ENCODE measurements at places on chromosomes 1 and 21.

GRCh38 chr1:196910215-196910614, 22.4 kb downstream of the CFHR4 start:
- no peak for DNase-seq

DNA sequence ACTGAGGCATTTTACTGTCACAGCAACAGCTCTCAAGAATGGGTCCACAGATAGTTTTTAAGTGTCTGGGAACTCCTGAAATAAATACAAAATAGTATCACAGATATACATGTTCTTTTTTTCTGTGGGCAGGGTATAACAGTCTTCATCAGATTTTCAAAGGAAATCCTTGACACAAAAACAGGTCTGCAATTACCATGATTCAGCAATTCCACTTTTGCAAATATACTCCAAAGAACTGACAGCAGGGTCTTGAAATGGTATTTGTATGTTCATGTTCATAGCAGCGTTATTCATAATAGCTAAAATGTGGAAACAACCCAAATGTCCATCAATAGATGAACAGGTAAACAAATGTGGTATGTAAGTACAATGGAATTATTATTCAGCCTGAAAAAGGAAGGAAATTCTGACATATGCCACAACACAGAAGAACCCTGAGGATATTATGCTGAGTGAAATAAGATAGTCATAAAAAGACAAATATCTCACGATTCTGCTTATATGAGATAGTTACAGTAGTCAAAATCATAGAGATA, 85.0 kb downstream of the EPS15 start:
- DNase-seq, result no peak

DNA sequence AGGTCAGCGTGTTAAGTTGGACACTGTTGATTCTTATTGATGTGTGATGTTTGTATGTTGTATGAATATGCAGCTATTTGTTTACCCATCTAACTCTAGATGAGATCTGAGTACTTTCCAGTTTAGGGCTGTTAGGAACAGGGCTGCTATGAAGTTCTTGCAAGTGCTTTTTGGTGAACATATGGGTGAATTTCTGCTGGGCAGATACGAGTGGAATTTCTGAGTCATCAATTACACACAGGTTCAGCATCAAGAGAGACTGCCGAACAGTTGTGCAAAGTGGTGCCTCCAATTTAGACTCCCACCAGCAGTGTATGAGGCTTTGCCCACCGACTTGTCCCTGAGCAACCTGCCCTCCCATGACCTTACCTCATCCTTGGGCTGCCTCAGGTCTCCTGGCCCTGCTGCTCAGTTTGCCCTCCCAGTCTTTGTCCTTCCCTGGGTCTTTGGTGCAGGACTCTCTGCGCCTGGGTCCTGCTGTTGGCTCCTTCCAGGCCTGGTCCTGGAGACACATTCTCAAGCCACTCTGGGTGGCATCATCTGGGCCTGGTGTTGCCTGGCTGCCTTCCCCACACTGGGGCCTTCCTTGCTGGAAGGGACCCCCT, 343.6 kb downstream of the PTPRU start:
- DNase-seq, result no peak

DNA sequence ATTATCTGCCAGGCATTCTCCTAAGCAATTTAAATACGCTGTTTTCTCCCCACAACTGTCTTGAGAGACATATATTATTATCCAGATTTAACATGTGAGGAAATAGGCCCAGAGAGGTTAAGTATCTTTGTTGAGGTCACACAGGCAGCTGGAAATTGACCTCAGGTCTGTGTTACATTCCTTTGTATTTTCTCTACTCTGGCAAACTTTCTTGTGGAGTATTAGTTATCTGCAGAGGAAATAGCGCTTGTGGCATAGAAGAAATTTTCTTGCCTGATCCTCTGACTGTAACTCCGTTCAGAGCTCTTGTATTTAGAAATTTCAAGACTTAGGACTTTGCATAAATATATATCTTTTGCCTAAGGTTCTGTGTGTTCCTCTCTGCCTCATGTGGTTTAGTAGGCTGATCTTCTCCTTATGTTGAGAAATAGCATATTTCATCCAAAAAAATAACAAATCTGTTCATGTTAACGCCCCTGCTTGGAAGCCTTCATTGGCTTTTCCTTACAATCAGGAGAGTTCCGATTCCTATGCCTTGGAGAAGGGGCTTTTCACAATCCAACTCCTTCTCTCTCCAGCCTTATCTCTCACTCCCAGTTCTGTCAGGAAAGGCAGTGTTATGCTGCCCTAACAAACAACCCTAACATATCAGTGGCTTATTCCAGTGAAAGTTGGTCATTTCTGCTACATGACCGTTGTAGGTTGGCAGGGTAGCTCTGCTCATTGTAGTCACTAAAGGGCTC, 2.5 kb upstream of the JUN start:
- no peak for DNase-seq

GRCh38 chr1:109466452-109467300, at the start of gene SYPL2:
TSS of gene SYPL2 (plus strand) at chr1:109466546. CDS start at chr1:109466844, 298 bp downstream.
- DNase-seq, result no peak

DNA sequence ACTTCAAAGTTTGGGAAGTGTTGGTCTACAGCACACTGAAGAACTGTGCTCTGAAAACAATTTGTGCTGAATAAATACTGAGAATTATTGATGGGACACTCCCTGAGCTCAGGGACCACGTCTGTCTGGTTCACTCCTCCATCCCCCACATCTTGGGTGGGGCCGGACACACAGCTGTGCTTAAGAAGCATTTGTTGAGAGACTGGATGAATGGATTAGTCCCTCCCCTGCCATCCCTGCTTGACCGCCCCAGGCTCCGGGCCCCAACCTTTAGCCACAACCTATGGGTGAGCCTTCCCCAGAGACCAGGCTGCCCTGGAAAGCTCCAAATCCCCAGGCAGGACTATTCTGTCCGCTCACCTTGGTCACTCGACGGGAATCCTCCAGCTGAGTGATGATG, 7.5 kb downstream of the TRIM63 start:
- no peak for DNase-seq

DNA sequence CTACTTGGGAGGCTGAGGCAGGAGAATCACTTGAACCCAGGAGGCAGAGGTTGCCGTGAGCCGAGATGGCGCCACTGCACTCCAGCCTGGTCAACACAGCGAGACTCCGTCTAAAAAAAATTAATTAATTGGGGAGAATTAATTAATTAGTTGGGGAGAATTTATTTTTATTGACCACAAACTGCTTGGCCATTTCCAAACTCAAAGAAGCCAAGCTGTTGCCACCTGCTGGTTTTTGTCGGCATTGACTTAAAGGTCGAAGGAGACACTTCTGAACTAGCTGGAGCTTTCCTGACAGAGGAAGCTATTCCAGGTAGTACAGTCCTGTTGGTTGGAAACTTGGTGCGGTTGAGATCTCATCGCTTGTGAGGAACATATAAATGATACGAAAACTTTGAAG, 13.1 kb downstream of the MAP1LC3C start:
- DNase-seq, result peak; percentile 7

GRCh38 chr1:177794376-177794991, 175.4 kb downstream of the SEC16B start:
- DNase-seq, result no peak

DNA sequence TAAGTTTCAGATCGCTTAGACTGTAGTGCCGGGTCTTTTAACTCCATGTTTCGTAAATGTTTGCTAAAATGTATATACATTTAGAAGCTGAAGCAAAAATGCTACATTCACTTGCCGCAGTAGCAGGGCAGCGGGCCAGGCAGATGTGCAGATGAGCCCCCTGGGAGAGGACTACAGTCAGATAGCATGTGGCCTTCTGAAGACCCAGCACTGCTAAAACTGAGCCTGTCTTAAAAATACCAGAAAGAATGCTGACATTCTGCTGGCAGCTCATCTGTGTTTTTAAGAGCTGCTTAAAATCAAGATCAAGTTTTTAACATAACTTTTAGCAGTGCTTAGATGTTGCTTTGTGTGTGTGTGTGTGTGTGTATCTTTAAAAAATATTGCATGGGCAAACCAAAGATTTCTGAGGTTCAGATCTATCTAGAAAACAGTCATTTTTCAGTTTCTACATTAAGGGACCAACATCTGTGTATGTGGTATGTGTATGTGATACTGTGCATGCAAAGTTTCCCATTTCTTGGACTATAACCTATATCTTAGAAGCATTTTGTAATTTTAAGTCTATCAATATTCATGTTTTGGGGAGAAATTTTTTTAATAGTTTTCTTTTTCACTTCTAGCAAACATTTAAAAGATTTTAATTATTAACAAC, 31.7 kb downstream of the CHRM3 start:
- DNase-seq, result no peak

- no peak for DNase-seq
Measured at GRCh38 chr1:203995228-203995627, 77.7 kb upstream of the SOX13 start.

DNA sequence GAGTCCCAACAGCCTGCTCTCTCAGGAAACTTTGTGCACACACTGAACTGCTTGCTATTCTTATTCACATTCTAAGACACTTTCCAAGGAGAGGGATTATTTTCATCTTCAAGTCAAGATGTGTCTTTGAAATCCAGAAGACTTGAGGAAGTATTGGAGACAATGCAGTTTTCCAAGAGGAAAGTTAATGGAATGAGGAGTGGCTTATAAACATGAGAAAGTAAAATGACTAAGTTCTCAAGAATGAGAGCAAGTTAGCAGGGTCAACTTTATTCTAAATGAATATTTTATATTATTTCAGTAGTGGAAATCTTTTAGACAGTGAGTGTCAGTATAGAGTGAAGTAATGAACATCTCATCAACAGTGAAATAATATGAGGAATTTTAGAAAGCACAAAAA, 1239.3 kb downstream of the MRPL39 start:
- DNase-seq, result no peak

GRCh38 chr1:71857862-71858261, 424.5 kb downstream of the NEGR1 start:
- no peak for DNase-seq

- no peak for DNase-seq
Measured at GRCh38 chr1:112388436-112388835, 7.6 kb upstream of the CTTNBP2NL start.

GRCh38 chr1:12439073-12439472, 178.9 kb downstream of the DHRS3 start:
- no peak for DNase-seq

DNA sequence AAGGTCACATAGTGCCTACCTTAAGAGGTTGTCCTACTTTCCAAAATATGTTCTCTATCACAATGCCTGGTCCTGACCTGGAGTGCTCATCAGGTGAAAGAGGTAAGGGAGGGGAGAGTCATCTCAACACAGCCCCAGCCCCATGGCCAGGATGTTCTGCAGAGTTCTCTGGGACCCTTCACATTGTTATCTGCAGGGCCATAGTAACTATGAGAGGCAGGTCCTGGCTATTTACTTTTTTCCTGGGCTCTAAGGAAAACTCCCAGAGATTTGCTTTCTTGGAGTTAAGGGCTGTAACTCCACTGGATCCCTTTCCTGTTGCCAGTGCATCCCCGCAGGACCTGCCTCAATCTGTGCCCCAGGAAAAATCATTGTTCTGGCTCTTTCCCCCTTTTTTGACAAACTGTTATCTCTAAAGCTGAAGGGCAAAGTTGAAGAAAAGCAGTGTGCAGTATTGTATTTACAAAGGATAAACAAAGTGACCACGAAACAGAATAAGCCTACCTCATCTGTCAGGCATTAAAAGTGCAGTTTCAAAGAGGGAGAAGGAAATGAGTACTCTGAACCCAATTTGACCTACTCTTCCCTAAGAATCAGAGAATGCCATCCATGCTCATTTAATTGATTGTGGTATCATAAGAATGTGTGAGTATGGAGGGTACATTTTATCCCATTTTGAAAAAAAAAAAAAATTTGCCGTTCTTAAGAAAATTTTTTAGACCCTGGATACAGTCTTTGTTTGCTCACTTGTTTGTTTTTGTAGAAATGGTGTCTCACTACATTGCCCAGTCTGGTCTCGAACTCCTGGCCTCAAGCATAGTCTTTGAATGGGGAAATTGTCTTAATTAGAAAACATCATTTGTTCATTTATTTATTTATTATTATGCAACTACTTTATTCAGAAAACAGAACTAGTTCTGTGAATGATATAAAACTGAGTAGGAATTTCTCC, 149.6 kb downstream of the RHOU start:
- no peak for DNase-seq

GRCh38 chr1:153352523-153352922, 3.9 kb upstream of the PGLYRP4 start:
- peak; percentile 66 for DNase-seq

DNA sequence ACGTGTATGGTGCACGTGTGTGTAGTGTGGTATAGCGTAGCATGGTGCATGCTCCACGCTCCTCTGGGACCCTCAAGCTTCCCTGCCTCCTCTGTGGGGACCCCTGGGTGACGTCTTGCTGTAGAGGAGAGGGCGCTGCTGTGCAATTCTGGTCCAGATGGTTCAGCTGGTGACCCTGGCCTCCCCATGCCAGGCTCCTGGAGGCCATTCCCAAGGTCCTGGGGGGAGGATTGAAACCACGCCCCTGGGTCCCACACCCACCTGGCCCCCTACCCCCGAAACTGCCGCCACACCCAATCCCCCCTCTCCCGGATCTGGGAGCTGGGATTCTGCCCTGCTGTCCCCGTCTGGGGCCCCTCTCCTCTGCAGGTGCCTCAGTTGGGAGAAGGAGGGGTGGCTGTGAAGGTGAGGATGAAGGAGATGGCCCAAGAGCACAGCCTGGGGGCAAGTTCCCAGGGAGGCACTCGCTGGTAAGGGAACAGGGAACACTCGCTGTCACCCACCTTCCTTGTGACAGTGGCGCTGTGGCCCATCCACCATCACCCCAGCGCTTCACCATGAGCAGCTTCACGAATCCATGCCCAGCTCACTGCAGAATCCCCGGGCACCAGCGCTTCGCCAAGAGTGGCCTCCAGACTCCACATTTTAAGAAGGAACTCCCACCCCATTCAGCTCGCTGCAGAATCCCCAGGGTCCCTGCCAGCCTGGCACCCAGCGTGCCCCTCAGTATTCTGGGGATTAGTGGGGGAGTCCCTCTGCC, 38.0 kb downstream of the WDR4 start:
- no peak for DNase-seq

DNA sequence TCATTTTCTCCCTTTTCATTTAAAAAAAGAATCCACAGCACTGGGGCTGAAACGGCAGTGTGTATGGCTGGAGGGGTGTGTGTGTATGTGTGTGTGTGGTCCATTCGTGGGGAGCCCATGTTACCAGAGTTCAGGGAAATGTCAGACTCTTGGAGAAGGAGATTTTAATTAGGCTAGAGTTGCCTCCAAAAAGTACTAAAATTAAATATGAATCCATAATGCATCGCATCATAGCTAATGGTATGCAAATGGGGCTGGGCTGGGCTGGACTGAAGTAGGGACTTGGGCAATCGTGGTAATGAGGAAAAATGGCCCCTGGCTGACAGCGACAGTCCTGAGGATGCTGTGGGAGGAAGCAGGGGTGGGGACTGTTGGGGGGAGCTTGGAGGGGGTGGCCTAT, 24.8 kb downstream of the GRIK3 start:
- DNase-seq, result no peak

- no peak for DNase-seq
Measured at GRCh38 chr1:55527831-55528230, 312.7 kb upstream of the USP24 start.

- no peak for DNase-seq
Measured at GRCh38 chr1:110254604-110255391, 44.7 kb downstream of the KCNC4 start.

- DNase-seq, result no peak
Measured at GRCh38 chr1:230368363-230368762, 57.8 kb downstream of the PGBD5 start.

- no peak for DNase-seq
Measured at GRCh38 chr1:214044438-214045214, 56.9 kb downstream of the PROX1 start.

Measured in CD4-positive, alpha-beta T cell treated with Interleukin-4 for 4 hours (primary cell).